Activated CD4-positive, alpha-beta memory T cell treated with anti-CD3 and anti-CD28 coated beads for 36 hours (primary cell): ENCODE measurements at places on chromosomes 3 and 15. TPM values are rescaled to one million over a fixed set of nuclear protein-coding genes. Genes with fewer than 3 reads are reported as not detected.
A peak's percentile ranks its signal among the peaks of the same experiment; 100 is the strongest.

GRCh38 chr3:143827425-143827824, 20.8 kb downstream of the SLC9A9 start:
- H3K27me3 ChIP-seq = no peaks in the 10 kb centered on the region
- peaks cover 53% of the 10 kb centered on the region for H3K4me1 ChIP-seq
- DNase-seq = no peak

The C3orf80 gene
- not detected for total RNA-seq

- H3K4me3 ChIP-seq = no peak overlapping the region
- peaks cover 3% of the 10 kb centered on the region for H3K27me3 ChIP-seq
- no peak for DNase-seq
- H3K36me3 ChIP-seq = no peaks in the 10 kb centered on the region
Observed at GRCh38 chr3:65953301-65953812, 85.4 kb downstream of the MAGI1 start.

GRCh38 chr3:183515968-183516851, 39.3 kb downstream of the KLHL6 start:
- peaks cover 75% of the 10 kb centered on the region for H3K4me1 ChIP-seq
- no peaks in the 10 kb centered on the region for H3K27me3 ChIP-seq
- peak overlapping the region; percentile 87 for H3K27ac ChIP-seq
- H3K36me3 ChIP-seq = peaks cover 36% of the 10 kb centered on the region
- no peak overlapping the region for H3K4me3 ChIP-seq
